ENCODE measurements at places on chromosomes 16 and 17.

GRCh38 chr17:37106049-37106448 is 157.3 kb downstream of the AATF start:
- DNase-seq, result no peak

DNA sequence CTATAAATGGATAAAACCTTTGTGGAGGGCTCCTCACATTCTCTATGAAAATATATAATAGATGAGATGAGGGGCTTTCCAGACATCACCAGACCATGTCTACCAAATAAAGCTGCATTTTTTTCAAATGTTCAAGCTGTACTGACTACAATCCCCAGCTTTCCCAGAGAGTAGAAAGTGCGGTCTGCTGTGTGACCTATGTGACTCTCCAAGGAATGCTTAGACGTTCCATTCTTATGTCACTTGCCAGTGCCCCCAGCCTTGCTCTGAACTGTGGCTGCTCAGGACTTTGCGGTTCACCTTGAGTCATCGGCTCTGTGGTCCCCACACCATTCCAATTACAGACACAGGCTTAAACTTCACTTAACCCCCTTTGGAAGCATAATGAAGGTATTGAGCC is 47.8 kb upstream of the SCNN1B start:
- DNase-seq, result no peak

GRCh38 chr16:65576139-65576538 is 454.3 kb upstream of the CDH11 start:
- DNase-seq, result no peak

- no peak for DNase-seq
Observed at GRCh38 chr17:50688245-50688644, 19.5 kb downstream of the ANKRD40 start.

DNA sequence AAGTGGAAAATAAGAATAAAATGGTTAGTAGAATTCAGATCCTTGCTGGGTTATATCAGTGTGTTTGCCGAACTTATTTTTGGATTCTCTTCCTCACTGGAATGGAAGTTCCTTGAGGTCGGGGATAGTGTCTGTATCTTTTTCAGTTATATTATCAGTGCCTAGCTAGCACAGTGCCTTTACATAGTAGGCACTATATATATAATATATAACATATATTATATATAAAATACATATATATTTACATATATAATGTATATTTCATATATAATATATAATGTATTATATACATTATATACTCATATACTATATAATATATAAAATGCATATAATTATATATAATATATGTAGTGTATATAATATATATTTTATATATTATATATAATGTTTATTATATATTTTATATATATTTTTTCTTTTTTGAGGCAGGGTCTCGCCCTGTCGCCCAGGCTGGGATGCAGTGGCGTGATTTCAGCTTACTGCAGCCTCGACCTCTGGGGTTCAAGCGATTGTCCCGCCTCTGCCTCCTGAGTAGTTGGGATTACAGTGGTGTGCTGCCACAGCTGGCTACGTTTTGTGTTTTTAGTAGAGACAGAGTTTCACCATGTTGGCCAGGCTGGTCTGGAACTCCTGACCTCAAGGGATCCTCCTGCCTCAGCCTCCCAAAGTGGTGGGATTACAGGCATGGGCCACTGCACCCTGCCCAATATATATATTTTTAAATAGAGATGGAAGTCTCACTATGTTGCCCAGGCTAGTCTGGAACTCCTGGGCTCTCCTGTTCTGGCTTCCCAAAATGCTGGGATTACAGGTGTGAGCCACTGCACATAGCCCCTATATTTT is 3.2 kb downstream of the NFATC3 start:
- no peak for DNase-seq

- DNase-seq, result no peak
Observed at GRCh38 chr16:65932350-65933072, 434.0 kb upstream of the CDH5 start.

DNA sequence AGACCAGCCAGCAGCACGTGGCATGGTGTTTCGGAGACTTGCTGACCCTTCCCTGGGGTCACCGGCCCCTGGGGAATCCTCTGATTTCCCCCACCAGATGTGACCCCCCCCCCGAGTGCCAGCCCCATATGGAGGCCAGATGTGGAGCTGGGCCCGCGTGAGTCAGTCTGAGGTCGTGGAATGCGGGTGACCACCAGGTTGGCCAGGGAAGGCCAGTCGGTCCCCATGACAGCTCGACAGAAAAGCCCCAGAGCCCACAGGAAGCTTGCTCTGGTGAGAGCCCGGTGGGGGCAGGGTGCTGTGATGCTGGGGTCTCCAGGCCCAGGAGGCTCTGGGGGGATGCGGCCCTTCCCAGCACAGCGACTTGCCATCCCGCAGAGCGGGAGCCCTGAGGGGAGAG is 209.0 kb downstream of the NTN1 start:
- no peak for DNase-seq

DNA sequence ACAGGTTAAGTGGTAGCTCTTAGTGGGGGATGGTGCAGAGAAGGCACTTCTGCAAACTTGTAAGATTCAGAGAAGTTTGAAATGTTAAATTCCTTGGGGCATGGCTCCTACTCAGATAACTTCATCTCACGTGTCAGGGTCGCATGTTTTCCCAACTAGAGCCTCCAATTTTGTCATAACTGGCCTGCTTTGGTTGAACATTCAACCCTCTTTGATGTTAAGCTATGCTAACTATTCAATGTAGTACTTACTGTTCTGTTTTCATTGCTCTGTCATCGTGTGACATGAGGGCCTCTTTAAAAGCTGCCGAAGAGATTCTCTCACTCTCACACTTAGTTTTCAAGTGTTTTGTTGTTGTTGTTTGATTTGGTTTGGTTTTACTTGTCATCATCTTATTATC is 280.8 kb downstream of the CDH11 start:
- no peak for DNase-seq

GRCh38 chr17:10435096-10435495 is 13.3 kb upstream of the MYH8 start:
- DNase-seq, result no peak

DNA sequence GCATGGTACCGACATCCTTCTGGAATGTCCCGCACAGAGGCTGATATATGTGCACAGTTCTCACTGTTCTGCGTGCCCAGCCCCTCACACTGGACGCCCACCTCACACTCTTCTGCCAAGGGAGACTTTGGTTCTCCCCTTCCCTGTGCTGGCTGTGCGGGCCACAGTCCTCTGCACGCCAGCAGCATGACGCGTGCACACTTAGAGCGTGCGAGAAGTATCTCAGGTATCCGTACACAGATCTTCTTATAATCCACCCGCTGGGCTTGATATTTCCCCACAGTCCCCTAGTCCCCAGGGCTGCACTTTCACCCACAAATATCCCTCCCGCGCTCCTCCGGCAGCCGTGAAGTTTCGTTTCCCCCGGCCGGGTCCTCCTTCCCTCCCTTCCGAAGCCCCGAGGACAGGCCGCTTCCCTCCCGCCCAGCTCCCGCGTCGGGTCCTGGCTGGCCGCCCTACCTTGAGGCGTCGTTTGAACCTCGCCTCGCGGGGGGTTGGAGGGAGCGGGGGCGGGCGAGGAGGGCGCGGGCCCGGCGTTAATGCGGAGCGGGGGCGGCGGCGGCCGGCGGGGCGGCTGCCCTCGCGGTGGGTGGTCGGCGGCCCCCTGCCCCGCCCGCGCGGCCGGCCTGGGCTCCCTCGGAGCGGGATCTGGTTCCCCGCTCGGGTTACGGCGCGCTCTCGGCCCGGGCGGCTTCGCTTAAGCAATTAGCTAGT is 5.0 kb upstream of the FOXF1 start:
- no peak for DNase-seq

DNA sequence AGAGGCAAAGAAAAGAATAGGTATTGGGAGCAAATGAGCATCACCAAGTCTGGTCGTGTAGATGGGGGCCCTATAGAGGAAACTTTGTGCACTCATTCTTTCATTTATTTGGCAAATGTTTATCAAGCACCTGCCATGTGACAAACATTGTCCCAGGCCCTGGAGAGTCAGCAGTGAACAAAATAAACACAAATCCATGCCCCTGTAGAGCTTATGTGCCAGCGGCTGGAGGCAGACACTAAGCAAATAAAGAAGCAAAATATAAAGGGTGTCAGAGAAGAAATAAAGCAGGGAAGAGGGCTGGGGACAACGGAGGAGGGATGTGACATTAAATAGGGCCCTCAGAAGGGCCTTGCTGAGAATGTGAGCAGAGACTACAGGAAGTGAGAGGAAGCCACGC is 45.5 kb downstream of the KATNIP start:
- no peak for DNase-seq

DNA sequence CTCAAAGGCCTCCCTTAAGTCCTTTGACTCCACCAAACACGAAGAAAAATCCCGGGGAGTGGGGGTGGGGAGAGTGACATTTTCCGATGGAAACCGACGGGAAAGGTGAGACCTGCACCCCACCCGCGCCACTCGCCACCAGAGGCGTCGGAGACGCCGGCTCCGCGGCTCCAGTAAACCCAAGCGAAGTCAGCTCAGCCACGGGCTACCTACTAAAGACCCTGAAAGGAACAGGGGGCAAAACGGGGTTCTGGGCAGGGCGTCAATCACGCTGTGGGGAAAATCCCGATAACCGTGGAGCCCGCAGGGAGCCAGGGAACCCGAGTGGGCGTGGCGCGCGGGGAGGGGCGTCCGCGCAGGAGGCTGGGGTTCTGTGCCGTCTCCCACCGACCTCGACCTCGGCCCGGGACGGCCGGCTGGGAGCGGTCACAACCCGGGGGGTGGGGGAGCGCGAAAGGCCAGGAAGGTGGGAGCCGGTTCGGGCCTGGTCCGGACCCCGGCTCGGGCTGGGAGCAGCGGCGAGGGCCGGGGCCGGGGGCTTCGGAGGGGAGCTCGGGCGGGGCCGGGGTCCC is 565 bp downstream of the WDR45B start:
- DNase-seq, result no peak

- DNase-seq, result no peak
Observed at GRCh38 chr16:27819356-27819755, 244.2 kb downstream of the GSG1L start.

- no peak for DNase-seq
Observed at GRCh38 chr17:35069311-35069710, 5.8 kb upstream of the RFFL start.

DNA sequence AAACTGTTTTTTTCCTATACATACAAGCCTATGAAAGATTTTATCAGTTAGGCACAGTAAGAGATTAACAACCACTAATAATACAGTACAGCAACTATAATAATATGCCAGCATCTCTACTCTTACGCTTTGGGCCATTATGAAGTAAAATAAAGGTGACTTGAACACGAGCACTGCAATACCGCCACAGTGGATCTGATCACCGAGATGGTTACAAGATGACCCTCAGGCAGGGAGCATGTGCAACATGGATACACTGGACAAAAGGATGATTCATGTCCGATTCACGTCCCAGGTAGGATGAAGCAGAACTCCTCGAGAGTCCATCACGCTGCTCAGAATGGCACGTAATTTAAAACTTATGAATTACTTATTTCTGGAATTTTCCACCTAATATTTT is 10.5 kb downstream of the PELP1 start:
- DNase-seq, result no peak

DNA sequence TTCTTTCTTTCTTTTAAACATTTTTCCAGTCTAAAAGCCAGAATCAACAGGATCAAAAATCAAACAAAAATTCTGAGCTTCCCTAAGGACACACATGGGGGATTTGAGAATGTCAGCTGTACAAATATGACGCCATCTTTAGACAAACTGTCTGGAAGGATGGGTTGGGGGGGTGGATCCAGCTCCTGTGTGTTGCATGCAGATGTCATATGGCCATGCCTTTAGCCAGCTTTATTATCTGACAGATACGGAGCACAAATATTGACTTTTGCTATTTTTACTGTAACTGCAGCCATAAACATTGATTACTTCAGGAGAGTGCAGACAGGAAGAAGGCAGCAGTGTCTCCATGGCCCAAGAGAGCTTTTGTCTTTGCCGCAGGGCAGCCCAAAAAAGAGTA is 279.4 kb upstream of the ELAC2 start:
- DNase-seq, result no peak

DNA sequence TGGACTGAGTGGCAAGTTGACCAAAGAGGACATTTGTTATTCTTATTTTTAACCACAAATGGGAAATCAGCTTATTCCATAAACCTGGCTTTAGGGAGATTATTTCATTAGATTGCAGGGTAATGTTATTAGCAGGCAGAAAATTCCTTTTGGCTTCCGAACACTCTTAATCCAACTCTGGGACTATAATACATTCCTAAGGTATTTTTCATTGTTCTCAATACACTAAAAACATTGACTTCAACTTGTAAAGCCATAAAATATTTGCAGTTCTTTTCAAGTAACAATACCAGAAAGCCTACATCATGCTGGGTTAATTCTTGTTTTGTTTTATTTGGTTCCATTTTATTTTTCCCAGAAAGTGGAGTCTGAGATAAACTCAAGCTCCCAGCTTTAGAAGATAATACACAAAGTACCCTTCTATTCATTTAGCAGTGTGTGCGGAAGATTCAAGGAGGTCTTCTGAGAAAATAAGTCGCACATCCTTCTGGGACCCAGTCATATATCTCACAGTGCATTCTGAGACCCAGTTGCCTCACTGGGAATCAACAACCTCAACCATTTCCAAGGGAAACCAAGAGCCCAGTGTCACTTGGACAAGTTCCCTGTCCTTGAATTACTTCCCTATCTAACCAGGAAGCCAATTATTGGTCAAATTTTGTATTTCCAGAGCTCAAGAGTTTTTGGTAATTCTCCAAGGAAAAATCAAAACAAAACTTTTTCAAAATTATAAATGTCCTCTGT is 389.6 kb upstream of the DYNLRB2 start:
- no peak for DNase-seq

GRCh38 chr17:45318561-45319230 is 1.9 kb upstream of the MAP3K14 start:
- DNase-seq, result no peak

- no peak for DNase-seq
Observed at GRCh38 chr16:23293016-23293415, 9.1 kb upstream of the SCNN1B start.

- DNase-seq, result peak; percentile 90
Observed at GRCh38 chr17:80008383-80008840, 27.3 kb downstream of the TBC1D16 start.

DNA sequence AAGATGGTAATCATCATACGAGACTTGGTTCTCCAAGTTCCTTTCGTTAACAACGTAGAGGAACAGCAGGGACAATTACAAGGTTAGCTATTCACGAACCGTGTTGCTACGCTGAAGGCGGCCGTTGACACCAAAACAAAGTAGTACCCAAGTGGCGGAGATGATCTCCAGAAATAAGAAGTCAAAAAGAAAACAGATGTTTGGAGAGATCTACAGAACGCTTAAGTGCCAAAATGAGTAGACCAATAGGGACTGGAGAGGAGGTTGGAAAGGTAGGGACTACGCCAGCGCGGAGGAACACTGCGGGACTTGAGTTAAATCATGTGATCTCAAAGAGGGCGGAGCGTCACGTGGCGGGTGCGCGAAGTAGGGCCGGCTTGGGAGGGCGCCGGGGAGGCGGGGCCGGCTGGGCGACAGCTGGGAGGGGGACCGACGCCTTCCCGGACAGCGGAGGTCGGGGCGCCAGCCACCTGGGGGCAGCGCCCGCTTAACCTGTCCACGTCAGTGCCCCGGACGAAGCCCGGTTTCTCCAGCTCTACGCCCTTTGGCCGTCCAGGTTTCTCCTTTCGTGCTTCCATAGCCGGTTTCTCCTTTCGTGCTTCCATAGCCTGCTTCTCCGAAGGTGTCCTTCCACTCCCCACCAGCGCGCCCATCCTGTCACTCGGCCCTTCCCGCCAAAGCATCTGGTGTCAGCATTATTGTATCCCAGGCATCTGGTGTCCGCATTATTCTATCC is 636 bp upstream of the GABARAP start:
- peak; percentile 97 for DNase-seq

- DNase-seq, result no peak
Observed at GRCh38 chr17:81406117-81406953, 11.1 kb downstream of the BAHCC1 start.

Measured in lower lobe of right lung (tissue), 2 donors.